ENCODE measurements at places on chromosomes 1 and 21. TPM values are rescaled to one million over a fixed set of nuclear protein-coding genes. Genes with fewer than 3 reads are reported as not detected.

The ERG gene
- not detected for total RNA-seq

The SPATA45 gene
- total RNA-seq = not detected

The OLIG2 gene
- total RNA-seq = not detected

The SGIP1 gene
- not detected for total RNA-seq

The FCRL6 gene
- 0.21 TPM for total RNA-seq

The ZFP69B gene
- total RNA-seq = 4.2 TPM

The RAB25 gene
- total RNA-seq = 0.46 TPM

The STPG1 gene
- total RNA-seq = 5.7 TPM
